Prostate gland (tissue), 2 donors: ENCODE measurements at places on chromosomes 3 and 15.
A peak's percentile ranks its signal among the peaks of the same experiment; 100 is the strongest.

DNA sequence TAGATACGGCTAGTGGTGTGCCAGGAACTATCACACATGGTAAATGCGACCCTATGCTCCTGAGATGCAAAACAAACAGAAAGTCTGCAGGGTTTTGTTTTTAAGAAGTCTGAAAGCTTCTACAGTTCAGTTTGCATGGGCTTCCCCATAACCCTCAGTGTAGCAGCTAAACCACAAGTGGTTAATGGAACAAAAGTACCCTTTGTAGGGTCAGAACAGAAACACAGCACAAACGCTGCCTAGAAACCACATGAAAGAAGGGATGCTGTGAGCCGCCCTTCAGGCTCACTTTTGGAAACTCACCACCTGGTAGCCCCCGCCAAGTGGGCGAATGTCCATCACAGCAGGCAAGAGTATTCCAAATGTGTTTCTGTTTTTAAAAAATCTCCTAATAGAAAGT lies 46.2 kb downstream of the CTDSPL start:
- DNase-seq = no peak

DNA sequence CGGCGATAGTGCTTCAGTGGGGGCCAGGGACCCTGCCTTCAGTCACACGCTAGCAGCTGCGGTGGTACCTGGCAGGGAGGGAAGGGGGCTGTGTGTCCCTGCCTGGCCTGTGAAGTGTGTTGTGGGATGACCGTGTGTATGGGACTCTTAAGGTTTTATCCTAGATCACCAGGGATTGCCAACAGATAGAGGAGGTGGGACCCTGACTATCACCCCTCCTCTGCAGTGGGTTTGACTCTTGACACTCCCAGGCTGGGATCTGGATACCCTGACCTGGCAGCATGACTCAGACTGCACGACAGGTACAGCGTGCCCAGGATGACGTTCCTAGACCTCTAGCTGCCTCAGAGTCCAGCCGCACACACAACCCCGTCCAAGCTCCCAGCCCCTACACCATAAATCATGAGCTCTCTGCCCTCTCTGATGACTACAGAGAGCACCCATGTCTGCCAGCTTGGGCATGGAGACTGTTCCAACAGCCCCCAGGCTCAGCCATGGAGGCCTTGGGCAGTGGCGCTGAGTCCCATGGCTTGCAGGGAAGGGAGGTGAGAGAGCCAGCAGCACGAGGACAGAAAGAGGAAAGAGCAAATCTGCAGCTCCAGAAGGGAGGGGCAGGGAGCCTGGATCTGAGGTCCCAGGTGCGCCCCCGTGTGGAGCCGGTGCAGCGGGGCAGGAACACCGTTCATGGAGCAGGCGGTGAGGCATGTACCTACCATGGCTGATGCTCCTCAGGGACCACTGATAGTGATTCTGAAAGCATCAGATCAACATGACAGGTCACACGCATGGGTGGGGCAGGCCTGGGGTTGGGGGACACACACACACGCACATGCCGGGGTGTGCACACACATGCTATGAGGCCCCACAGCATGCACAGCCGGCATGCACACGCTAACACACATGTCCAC lies 71.0 kb downstream of the ADAMTS7 start:
- DNase-seq = no peak

DNA sequence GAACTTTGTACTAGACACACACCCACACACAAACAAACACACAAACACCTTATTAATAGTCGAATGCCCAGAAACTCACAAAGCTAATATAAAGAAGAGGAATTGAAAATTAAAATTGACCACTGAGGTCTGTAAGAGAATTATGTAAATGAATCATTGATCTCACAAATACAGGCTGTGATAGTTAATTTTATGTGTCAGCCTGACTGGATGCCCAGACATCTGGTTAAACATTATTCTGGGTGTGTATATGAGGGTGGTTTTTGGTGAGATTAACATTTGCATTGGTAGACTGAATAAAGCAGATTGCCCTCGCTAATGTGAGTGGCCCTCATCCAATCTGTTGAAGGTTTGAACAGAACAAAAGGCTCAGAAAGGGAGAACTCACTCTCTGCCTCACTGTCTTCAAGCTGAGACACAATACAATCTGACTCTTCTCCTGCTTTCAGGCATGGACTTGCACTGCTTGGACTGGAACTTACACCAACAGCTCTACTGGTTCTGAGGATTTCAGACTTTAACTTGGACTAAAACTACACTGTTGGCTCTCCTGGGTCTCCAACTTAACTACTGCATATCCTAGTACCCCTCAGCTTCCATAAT lies 199.4 kb upstream of the TTC14 start:
- no peak for DNase-seq

DNA sequence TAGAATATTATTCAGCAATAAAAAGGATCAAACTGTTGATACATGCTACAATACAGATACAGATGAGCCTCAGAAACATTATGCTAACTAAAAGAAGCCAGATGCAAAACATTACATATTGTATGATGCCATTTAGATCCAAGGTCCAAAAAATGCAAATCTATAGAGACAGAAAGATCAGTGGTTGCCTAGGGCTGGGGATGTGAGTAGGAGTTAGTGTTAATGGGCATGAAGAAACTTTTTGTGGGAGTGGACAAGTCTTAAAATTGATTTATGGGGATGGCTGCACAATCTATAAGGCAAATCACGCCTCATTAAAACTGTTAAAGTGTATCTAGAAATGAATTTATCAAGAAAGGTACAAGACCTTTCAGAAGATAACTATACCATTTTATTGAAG lies 45.0 kb downstream of the EHHADH start:
- no peak for DNase-seq

- DNase-seq = no peak
Observed at GRCh38 chr3:67083277-67083676, 85.2 kb downstream of the KBTBD8 start.

GRCh38 chr15:94230431-94230882 lies 904 bp upstream of the MCTP2 start:
- DNase-seq = no peak

GRCh38 chr3:148147903-148148302 lies 549.8 kb upstream of the AGTR1 start:
- DNase-seq = no peak

GRCh38 chr15:40769274-40770146 lies at the start of gene C15orf62:
TSS of gene C15orf62 (plus strand) at chr15:40769980. CDS start at chr15:40770496, 516 bp downstream.
- peak; percentile 82 for DNase-seq

DNA sequence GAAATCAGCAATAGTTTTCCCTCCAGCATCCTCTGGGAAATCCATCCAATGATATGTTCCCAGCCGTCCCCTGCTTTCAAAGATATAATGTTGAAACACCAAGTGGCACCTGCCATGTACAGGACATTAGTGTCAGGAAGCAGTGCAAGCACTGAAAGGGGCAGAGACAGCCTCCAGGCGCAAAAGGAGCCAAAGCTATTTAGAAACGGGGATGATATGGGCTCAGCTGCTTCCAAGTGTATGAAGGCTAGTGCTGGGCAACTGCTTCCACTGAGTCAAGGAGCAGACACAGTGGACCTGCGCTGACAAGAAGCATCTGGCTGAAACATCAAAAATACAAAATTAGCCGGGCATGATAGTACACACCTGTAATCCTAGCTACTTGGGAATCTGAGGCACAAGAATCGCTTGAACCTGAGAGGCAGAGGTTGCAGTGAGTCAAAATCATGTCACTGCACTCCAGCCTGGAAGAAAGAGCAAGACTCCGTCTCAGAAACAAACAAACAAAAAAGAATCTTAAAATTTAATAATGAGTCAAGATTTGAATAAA lies 119.7 kb downstream of the AQP9 start:
- DNase-seq = no peak

GRCh38 chr3:195546130-195546560 lies 3.0 kb upstream of the PPP1R2 start:
- DNase-seq = peak; percentile 54

DNA sequence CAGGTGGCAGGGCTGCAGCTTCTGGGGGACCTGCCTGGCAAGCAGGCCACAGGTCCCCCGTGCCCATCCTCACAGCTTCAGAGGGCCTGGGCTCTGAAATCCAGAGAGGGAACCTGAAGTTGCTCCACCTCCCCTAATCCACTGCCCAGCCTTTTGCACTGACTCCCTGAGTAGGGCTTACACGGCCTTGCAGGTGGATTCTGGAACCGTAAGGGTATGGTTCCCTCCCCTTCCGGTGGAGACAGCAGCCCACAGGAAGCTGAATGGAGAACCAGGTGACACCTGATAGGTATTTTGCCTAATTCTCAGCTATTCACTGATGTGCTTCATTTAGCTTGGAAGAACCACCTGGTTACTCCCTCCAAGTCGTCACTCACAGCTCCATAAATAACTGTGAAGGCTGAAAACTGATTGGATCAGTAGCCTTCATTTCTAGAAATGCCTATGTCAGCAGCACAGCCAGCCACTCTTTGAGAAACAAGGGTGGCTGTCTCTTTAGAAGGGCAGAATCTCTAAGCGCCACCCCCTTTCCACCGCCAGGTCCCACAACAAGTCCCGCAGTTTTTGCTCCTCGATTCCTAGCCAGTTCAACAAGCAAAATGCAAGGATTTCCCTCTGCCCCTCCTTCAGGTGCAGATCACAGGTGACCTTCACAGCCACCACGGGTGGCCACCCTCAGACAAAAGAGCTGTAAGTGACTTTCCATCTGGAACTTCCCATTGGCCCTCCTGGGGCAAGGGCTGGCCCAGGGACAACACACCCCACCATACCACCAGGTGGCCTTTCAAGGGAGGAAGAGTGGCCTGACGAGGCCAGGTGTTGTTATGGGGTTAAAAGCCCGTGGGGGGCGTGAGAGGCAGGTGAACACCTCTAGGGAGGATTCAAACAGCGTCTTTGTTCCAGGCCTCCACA lies 112.9 kb downstream of the SEC22A start:
- no peak for DNase-seq

DNA sequence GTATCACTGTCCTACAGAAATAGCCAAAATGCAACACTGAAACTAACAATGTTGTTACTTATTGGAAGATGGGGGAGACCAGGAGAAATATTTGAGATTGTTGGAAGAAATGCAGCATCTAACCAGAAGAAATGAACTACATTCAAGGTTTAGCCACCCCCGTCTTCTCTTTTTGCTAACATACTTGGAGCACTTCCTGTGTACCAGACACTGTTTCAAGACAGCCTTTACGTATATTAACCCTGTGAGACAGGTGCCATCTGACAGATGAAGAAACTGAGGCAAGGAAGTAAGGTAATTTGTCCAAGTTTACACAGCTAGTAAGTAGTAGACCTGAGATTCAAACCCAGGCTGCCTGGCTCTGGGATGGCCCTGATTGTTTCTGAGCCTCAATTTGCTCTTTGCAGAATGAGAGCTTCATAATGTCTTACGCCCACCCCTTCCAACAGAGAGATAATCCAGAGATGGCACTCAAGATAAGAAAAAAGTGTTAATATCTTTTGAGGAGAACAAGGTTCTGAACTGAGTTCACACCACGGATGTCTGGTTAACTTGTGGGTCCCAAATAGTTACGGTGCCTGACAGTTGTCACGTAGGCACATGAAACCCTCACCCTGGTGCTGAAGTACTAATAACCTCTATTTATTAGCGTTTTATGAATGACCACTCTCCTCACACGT lies 26.1 kb downstream of the RASGRP1 start:
- DNase-seq = no peak

GRCh38 chr15:37108381-37109167 lies 8.2 kb upstream of the MEIS2 start:
- no peak for DNase-seq

- no peak for DNase-seq
Observed at GRCh38 chr15:57589754-57590153, 1.9 kb upstream of the MYZAP start.

- DNase-seq = no peak
Observed at GRCh38 chr3:179098388-179099077, 26.9 kb upstream of the ZMAT3 start.

GRCh38 chr3:22121068-22121701 lies 370.2 kb upstream of the ZNF385D start:
- no peak for DNase-seq

DNA sequence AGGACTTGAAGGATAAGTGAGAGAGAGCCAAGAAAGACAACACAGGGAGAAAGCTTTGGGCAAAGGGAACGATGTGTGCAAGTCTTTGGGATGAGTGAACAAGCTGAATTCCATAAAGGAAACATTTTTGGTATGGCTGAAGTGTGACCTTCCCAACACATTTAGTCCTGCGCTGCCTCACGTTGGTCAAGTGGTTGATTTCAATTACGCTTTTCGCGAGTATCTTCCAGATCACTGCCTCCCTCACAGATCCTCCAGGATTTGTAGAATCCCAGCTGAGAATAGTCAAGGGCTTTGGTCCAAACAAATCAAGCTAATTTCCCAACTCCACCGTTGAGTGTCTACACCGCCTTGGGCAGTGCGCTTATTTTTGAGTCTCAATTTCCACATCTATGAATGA lies 338.4 kb upstream of the ADAMTS9 start:
- no peak for DNase-seq

- DNase-seq = no peak
Observed at GRCh38 chr3:16836505-16837237, 48.1 kb upstream of the PLCL2 start.

DNA sequence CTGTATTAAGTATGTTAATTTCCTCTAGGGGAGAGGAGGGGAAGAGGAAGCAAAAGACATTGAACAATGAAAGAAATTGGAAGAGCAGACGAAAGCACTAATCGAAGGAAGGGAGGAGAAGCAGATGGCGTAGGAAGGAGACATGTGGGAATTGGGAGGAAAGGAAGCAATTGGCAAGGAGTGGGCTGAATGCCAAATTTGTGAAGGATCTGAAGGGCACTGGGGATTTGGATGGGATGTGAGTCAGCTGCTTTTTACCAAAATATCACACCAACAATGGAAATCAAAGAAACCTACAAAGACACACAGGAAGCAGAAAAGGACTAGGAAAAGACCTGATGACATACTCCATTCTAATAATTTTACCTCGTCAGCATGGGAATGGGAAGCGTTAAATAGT lies 1029.8 kb downstream of the ROBO1 start:
- no peak for DNase-seq
